T-cell (primary cell): ENCODE measurements at places on chromosomes 13 and 19.
A peak's percentile ranks its signal among the peaks of the same experiment; 100 is the strongest.

DNA sequence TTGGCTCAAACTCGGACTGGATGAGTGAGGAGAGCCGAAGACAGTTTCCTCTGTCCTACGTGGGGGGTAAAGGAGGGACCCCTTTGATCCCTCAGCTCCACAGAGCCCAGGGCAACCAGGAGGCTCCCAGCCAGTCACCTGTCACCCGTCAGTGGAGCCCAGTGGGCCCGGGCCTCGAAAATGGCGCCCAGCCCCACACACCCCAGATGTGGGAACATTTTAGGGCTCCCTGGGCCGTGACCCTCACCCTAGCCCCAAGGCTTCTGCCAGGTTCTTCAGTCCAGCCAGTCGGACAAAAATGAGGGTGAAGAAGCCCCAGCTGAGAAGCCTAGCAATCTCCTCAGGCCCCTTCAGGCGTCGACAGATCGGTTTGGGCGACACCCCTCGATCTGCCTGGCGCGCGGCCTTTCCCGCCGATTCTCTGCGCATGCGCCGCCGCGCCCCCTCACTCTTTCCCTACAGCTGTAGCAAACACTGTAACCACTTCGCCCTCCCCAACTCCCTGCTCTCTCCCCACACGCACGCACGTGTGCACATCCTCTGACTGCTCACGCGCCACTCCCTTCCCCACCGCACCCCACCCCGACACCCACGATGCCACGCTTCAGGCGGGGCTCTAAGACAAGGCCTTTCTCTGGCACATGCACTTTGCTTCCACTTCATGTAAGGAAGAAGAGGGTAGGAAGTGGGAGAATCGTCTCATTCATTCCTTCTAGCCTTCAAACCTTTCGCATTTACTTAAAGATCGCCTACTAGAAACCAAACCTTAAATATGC is at the start of gene SLC6A16:
SLC6A16 (minus strand) TSS at position 391 of the 776 bp plus-strand sequence. CDS start 13,844 bp downstream, outside the sequence.
- no peak within 1 kb of the TSS for H3K4me3 ChIP-seq
- H3K36me3 ChIP-seq, result peaks cover 12% of the 10 kb centered on the region
- DNase-seq, result no peak
- H3K4me1 ChIP-seq, result no peaks in the 10 kb centered on the region
- no peak within 1 kb of the TSS for H3K27ac ChIP-seq

GRCh38 chr13:69458013-69458412 is 649.6 kb upstream of the ATXN8OS start:
- H3K27me3 ChIP-seq, result no peaks in the 10 kb centered on the region
- H3K4me3 ChIP-seq, result no peak overlapping the region
- DNase-seq, result no peak
- H3K27ac ChIP-seq, result no peak overlapping the region
- no peaks in the 10 kb centered on the region for H3K36me3 ChIP-seq

DNA sequence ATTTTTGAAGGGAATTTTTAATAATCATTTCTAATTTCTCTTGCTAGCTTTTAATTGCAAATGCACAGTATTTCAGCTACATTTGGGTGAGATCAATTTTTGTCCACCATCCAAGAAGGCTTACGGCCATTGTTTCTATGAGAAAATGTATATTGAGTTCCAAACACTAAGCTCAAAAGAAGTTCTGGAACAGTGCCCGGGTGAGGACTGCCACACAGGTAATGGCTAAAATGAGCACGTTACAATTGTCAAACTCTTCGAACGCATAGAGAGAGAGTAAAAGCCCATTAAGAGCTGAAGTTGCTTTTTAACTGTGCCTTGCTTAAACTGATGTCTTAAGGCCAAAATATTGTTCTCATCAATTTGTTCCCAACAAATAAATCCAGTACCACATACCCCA is 755.0 kb downstream of the DIAPH3 start:
- H3K4me3 ChIP-seq, result no peak overlapping the region
- no peak for DNase-seq
- no peaks in the 10 kb centered on the region for H3K27me3 ChIP-seq
- no peak overlapping the region for H3K27ac ChIP-seq
- H3K36me3 ChIP-seq, result no peaks in the 10 kb centered on the region

GRCh38 chr19:42272535-42272897 is 3.5 kb downstream of the CIC start:
- peaks cover 19% of the 10 kb centered on the region for H3K36me3 ChIP-seq
- no peak overlapping the region for H3K27ac ChIP-seq
- no peaks in the 10 kb centered on the region for H3K27me3 ChIP-seq
- H3K4me1 ChIP-seq, result peaks cover 20% of the 10 kb centered on the region

DNA sequence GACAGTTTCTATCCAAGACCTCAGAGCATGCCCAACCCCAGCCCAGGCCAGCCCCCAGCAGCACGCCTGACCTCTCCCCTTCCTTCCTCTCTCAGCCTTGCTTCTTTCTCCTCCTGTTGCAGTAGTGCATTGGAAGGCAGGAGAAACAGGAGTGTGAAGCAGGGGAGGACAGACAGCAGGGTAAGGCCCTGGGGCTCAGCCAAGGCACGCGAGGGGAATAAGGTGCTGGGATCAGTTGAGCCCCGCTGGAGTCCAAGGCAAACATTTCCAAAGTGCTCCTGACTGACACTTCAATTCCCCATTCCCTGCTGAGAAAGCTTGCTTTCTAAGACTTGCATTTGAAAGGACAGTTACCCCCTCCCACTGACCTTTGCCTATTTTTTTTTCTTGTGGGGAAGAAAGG is 73.1 kb upstream of the OLFM4 start:
- H3K4me1 ChIP-seq, result no peaks in the 10 kb centered on the region
- no peak overlapping the region for H3K4me3 ChIP-seq
- H3K36me3 ChIP-seq, result no peaks in the 10 kb centered on the region
- H3K27ac ChIP-seq, result no peak overlapping the region
- no peaks in the 10 kb centered on the region for H3K27me3 ChIP-seq
- DNase-seq, result no peak

GRCh38 chr13:46165485-46166223 is 16.3 kb downstream of the LCP1 start:
- no peaks in the 10 kb centered on the region for H3K27me3 ChIP-seq
- no peak for DNase-seq
- H3K4me1 ChIP-seq, result peaks cover 65% of the 10 kb centered on the region
- peak overlapping the region; percentile 83 for H3K27ac ChIP-seq
